ENCODE measurements at places on chromosomes 1 and 21. TPM values are rescaled to one million over a fixed set of nuclear protein-coding genes. Genes with fewer than 3 reads are reported as not detected.

- DNase-seq: no peak
These were observed 26.9 kb downstream of the NENF start for GRCh38 chr1:212459656-212460055.

DNA sequence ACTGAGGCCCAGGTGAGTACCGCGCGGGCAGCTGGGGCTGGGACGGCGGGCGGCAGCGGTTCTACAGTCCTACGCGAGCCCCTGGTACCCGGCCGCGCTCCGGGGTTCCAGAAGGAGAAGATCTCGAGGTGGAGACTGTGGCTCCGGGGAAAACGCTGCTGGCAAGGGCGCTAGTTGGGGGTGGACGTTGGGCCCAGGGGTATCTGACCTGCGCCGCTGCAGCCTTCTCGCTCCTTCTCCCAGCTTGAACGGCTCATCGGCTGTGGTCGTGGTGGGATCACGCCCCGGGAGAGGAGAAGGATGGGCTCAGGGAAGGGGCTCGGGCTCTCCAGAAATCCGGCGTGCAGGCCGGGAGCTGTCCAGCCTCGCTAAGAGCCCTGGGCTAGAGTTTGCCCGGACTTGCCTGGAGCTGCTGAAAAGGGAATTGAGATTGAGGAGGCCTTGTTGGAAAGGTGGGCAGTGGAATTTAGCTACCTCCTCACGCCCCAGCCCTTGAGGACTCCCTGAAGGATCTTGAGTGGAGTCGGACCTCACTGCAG is 1.1 kb upstream of the POU3F1 start:
- DNase-seq: no peak

- no peak for DNase-seq
These were observed 64.8 kb upstream of the ZNF281 start for GRCh38 chr1:200474633-200475032.

DNA sequence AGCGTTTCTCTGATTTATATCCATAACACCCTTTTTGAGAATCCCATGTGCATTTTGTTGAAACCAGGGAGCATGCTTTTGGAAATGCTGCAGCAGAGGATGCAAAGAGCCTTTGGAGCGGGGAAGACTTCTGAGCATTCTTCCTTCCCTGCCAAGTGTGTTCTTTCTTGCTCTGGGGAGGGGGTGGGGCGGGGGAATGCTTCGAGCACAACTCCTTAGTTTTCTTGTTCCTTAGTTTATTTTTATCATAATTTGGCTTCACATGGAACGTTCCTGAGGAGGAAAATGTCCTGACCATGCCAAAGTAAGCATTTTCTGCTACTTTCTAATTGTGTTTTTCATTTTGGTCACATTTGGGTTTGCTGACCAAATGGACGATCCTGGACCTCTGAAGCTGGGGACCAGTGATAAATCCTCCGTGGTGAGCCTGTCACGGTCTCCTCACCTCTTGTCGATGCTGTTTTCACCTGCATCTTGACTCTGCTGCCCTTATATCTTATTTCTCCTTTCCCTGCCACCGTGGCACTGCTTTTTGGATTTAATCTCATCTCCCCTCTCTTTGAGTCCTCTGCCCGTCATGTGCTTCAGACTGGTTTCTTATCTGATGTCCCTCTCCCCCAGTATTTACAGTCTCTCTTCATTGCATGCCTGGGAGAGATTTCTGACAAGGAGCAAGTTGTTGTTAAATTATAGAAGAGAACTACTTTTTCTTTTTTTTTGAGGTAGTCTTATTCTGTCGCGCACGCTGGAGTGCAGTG is 2.4 kb downstream of the CTPS1 start:
- no peak for DNase-seq

- DNase-seq: no peak
These were observed 8.6 kb downstream of the MORN1 start for GRCh38 chr1:2382621-2383361.

- DNase-seq: no peak
These were observed 20.6 kb downstream of the XKR8 start for GRCh38 chr1:27980216-27980845.

DNA sequence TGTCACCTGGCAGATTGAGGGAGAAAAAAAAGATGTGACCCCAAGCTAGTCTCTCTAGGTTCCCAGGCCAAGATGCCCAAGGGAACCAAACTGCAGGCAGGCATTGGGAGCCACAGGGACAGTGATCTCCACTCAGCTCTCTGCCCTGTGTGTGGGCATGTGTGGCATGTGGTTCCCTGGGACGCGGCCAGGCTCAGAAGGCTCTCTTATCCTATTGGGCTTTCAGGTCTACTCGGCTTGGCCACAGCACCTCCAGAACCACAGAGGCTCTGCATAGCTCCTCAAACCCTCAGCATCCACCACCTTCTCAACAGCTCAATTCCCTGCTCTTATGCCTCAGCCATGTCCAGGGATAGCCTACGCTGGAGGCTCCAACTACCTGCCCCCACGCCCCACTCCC is 22.0 kb downstream of the IQGAP3 start:
- DNase-seq: no peak

- peak; percentile 57 for DNase-seq
These were observed 25.6 kb upstream of the ZNF436 start for GRCh38 chr1:23395154-23395724.

GRCh38 chr1:117181630-117182041 is 29.1 kb downstream of the VTCN1 start:
- no peak for DNase-seq

DNA sequence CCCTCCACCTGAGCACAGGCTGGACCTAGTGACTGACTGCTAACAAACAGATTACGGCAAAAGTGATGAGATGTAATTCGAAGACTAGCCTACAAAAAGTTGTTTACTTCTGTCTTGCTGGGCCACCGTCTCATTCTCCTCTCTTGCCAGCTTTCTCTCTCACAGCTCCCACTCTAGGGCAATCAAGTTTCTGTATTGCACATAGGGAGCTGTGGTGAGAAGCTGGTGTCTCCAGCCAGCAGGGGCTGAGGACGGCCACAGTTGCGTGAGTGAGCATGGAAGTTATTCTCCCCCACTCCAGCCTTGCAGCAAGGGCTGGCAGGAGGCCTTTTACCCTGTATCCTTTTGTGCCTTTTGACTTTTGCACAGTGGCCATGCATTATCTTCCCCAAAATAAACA is 8.6 kb upstream of the COL6A2 start:
- no peak for DNase-seq

- no peak for DNase-seq
These were observed 55.7 kb downstream of the CAPZB start for GRCh38 chr1:19429611-19430010.

- DNase-seq: peak; percentile 89
These were observed 50.1 kb downstream of the NDUFS5 start for GRCh38 chr1:39076127-39076798.

GRCh38 chr1:52944566-52944965 is 17.5 kb downstream of the SCP2 start:
- no peak for DNase-seq

GRCh38 chr1:215507119-215507518 is 60.0 kb upstream of the KCTD3 start:
- no peak for DNase-seq

GRCh38 chr1:187787736-187788135 is 959.0 kb downstream of the PLA2G4A start:
- no peak for DNase-seq

- no peak for DNase-seq
These were observed 355.1 kb upstream of the CHRM3 start for GRCh38 chr1:239031310-239031709.

- no peak for DNase-seq
These were observed 5.1 kb upstream of the LAMB3 start for GRCh38 chr1:209657140-209657879.

GRCh38 chr1:7265771-7266371 is 480.6 kb downstream of the CAMTA1 start:
- peak; percentile 50 for DNase-seq

DNA sequence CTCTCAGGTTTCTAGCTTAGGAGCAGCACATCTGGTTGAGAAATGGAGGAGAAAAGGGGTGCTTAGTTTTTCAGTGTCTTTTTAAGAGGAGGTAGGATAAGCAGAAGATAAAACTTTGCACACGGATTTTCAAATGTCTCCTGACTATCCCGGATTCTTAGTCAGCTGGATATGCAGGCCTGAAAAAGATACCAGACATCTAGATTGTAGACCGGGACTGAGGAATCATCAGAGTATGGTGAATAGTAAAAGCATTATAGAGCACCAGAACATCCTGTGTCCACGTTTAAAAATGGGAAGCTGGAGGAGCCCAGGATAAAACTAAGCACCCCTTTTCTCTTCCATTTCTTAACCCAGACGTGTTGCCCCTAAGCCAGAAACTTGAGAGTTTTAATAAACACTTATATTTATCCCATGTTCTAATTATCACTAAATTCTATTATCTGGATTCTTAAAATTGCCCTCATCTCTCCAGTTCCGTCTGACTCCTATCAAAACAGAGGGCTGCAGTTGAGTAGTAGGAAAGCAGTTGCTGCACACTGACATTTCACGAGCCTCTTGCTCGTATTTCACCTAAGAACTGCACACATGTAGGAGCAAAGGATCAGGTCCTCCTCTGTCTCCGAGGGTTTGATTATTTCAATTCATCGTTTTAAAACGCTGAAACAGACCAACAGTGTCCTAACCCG is 609 bp downstream of the PIGK start:
- DNase-seq: no peak

DNA sequence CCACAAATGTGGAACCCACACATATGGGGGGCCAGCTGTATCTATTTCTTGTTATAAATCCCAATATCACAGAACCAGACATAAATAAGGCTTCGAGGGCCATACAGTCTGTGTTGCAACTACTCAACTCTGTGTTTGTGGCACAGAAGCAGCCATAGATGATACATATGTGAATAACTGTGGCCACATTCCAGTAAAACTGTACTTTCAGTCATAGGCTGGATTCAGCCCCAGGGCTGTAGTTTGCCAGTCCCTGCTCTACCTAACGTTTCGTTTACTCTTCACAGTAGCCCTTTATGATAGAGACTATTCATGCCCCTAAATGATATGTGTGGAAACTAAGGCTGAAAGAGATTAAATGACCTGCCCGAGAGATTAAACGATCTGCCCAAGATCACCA is 48.7 kb downstream of the FHAD1 start:
- no peak for DNase-seq

DNA sequence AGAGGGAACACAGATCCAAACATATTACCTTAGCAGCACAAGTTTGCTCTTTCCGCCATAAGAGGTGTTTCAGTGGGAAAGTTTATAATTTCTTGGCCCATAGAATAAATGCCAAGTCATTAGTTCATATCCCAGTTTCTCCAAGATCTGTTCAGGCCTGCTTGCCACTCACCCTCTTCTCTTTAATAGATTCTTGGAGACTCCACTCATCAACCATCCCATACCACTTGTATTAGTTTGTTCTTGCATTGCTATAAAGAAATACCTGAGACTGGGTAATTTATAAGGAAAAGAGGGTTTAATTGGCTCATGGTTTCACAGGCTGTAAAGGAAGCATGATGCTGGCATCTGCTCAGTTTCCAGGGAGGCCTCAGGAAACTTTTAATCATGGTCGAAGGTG is 34.8 kb upstream of the MYSM1 start:
- DNase-seq: no peak

DNA sequence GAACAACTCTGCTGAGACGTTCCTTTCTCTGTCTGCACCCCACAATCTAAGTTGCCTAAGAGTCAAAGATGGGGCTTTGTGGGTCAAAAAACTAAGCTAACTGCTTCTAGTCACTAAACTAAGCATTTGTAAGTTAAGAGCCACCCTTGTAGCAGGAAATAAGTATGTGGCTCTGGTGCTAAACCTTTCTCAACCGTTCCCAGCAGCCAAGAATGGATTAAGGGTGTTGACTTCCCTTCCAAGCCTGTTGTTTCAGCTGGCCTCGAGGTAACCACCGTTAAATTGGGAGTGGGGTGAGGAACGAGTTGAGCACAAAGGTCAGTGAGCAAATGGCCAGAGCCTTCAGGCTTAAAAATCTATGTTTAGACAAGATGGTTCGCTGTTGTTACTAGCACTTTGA is 169.1 kb downstream of the TRIM33 start:
- no peak for DNase-seq

DNA sequence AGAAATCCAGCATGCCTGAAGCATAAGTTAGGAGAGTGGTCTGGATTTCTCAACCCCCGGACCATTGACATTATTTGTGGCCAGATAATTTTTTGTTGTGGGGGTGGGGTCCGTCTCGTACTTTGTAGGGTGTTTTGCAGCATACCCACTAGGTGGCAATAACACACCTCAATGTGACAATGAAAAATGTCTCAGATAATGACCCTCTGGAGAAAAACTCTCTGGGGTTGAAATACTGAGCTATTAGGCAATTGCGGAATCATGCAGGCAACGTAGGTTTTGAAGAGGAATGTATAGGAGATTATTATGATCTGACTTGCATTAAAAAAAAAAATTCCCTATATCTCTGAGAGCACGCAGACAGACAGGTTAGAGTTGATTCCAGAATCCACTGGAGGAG is 25.3 kb upstream of the RRP15 start:
- no peak for DNase-seq

- no peak for DNase-seq
These were observed 236.4 kb downstream of the USH2A start for GRCh38 chr1:216186816-216187215.

- no peak for DNase-seq
These were observed 65.6 kb upstream of the PLA2G4A start for GRCh38 chr1:186763107-186763506.

DNA sequence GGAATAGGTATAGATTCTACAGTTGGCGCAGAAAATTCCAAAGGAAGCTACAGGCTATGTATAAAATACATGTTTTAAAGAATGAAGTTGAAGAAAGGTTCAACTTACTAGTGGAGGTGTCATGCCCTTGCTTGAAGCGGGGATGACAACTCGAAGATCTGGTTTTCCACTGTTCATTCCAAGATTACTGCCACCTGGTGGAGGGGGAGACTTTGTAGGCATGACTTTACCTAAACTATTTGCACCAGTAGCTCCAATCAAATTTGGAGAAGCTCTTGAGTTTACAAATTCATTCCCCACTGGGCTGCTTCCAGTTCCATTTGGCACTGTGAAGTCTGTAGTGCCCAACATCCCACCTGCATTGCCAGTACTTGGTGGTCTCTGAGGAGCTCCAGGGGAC is 81.7 kb downstream of the AXDND1 start:
- no peak for DNase-seq

DNA sequence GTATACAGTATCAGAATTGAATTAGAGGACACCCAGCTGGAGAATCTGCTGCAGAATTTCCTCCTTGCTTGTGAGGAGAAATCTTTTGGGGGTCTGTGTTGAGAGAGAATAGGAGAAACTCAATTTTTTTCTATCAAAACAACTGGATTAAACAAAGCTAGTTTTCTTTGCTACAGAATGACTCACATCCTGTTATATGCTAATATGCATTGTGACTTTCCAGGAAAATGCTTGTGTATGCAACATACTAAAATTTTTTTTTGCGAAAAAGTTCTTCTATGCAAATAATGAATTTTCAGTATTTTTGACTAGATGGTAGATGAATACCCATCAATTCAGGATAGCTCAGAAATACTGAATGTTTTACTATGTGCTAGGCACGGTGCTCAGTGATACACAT is 2.2 kb downstream of the VAMP4 start:
- DNase-seq: no peak

IGSF9 gene
- 0.16 TPM for polyA plus RNA-seq

ANKRD34A gene
- polyA plus RNA-seq: 0.59 TPM

NBPF9 gene
- 8.6 TPM for polyA plus RNA-seq

FCRL1 gene
- not detected for polyA plus RNA-seq

HAO2 gene
- polyA plus RNA-seq: 0.80 TPM

MAB21L3 gene
- polyA plus RNA-seq: not detected

CCDC185 gene
- not detected for polyA plus RNA-seq

HSF2BP gene
- 0.27 TPM for polyA plus RNA-seq

KLF17 gene
- 0.16 TPM for polyA plus RNA-seq

GPR153 gene
- polyA plus RNA-seq: 3.2 TPM

CLDN17 gene
- not detected for polyA plus RNA-seq

ZSCAN20 gene
- 1.8 TPM for polyA plus RNA-seq

PRCC gene
- 63.4 TPM for polyA plus RNA-seq

SORT1 gene
- 14.2 TPM for polyA plus RNA-seq

FCRLB gene
- polyA plus RNA-seq: 0.56 TPM
